ENCODE measurements at places on chromosomes 7 and 10. TPM values are rescaled to one million over a fixed set of nuclear protein-coding genes. Genes with fewer than 3 reads are reported as not detected.

Gene AUTS2
- total RNA-seq: 4.6 TPM

Gene TMEM130
- total RNA-seq: 0.25 TPM

Gene TMEM273
- total RNA-seq: 0.37 TPM

Gene UNCX
- not detected for total RNA-seq

Gene CPA4
- 0.92 TPM for total RNA-seq

Gene KBTBD2
- 36.6 TPM for total RNA-seq

Gene MSS51
- total RNA-seq: 1.2 TPM

Gene LRRC4
- 0.06 TPM for total RNA-seq

Gene BTBD16
- 0.40 TPM for total RNA-seq

Gene NPC1L1
- not detected for total RNA-seq

Gene LRRC17
- total RNA-seq: 207 TPM

Gene ANKRD7
- total RNA-seq: 0.26 TPM

Gene TRIM50
- not detected for total RNA-seq

Gene ITGB8
- total RNA-seq: 5.7 TPM

Gene WNT2
- total RNA-seq: not detected

Gene EXOC4
- 146 TPM for total RNA-seq

Gene CD36
- total RNA-seq: 0.13 TPM

Gene EDRF1
- 17.7 TPM for total RNA-seq

Gene MET
- 34.7 TPM for total RNA-seq

Gene PLXNA4
- 2.0 TPM for total RNA-seq

Gene ANKMY2
- 20.2 TPM for total RNA-seq

Gene FFAR4
- not detected for total RNA-seq

Gene HOXA7
- not detected for total RNA-seq

Gene ASB15
- total RNA-seq: not detected

Gene CELF2
- total RNA-seq: 16.6 TPM
